ENCODE measurements at places on chromosomes 12 and 14. TPM values are rescaled to one million over a fixed set of nuclear protein-coding genes. Genes with fewer than 3 reads are reported as not detected.

SLC41A2 gene
- total RNA-seq = 165 TPM

CCDC177 gene
- not detected for total RNA-seq

NCKAP5L gene
- total RNA-seq = 34.9 TPM

GSKIP gene
- total RNA-seq = 13.9 TPM

BIN2 gene
- total RNA-seq = 11.9 TPM

FLRT2 gene
- 45.4 TPM for total RNA-seq

GDF3 gene
- total RNA-seq = not detected
